ENCODE measurements at places on chromosomes 12 and 14.

DNA sequence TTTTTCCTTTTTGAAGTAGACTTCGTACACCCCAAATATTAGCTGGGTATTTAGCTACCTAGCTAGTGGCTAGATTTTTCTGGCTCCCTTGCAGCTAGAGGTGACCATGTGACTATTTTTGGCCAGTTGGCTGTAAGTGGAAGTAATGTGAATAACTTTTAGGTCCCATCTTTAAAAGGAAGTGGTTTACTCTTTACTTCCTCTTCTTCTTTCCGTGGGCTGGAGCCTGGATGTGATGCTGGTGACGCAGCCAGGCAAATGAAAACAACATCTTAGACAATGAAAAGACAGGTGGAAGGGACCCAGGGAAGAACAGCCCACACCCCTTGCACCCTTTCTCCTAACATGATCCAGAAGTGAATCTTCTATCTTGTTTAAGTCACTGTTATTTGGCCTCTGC lies 245.5 kb downstream of the ATP23 start:
- DNase-seq: no peak

GRCh38 chr14:76923431-76924370 lies 97.5 kb downstream of the LRRC74A start:
- DNase-seq: no peak

GRCh38 chr12:111180426-111181142 lies 188.3 kb downstream of the PHETA1 start:
- no peak for DNase-seq

DNA sequence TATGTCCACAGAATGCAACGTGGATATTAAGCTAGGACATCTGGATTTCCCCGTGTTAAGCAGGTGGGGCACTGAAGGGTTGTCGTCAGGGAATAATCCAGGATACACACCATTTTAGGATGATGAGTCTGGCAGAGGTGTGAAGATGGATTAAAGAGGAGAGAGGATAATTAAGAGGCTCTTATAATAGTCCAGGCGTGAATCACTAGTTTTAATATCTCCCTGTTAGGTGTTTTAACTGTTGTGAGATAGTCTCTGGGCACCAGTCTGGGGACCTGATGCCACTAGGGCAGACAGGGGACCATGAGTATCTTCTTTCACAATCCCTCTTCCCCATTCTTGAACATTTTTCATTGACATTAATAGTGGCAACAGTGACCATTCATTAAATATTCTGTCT lies 216.7 kb downstream of the TBX5 start:
- DNase-seq: no peak

- DNase-seq: no peak
These were observed 4.1 kb upstream of the COL2A1 start for GRCh38 chr12:48008349-48008748.

GRCh38 chr14:65972346-65972870 lies 513.8 kb upstream of the CCDC196 start:
- no peak for DNase-seq

GRCh38 chr12:14283489-14284144 lies 81.9 kb upstream of the ATF7IP start:
- DNase-seq: no peak

DNA sequence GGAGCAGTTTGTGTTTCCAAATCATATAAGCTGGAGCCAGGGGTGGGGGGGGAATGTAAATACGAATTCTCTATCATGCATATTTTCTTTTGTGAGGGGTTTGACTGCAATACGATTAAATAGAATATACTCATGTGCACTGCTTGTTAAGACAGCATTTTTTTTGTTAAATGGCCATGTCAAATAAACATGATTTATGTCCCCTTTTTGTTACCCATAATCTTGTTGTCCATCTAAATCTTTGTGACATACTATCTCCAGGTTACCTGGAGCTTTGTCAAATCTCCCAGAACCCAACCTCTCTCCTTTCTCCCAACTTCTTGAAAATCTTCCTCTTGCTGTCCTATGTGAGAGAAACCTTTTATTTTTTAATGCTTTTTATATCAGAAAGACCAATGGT lies 233.1 kb downstream of the SLC25A21 start:
- DNase-seq: peak; percentile 39

- DNase-seq: no peak
These were observed 111.0 kb downstream of the SCARB1 start for GRCh38 chr12:124752437-124753227.

GRCh38 chr12:114688256-114688845 lies 4.4 kb upstream of the TBX3 start:
- no peak for DNase-seq

GRCh38 chr12:68137335-68137830 lies 22.2 kb downstream of the IFNG start:
- DNase-seq: no peak

- DNase-seq: no peak
These were observed 40.7 kb upstream of the KIF21A start for GRCh38 chr12:39483597-39483996.

DNA sequence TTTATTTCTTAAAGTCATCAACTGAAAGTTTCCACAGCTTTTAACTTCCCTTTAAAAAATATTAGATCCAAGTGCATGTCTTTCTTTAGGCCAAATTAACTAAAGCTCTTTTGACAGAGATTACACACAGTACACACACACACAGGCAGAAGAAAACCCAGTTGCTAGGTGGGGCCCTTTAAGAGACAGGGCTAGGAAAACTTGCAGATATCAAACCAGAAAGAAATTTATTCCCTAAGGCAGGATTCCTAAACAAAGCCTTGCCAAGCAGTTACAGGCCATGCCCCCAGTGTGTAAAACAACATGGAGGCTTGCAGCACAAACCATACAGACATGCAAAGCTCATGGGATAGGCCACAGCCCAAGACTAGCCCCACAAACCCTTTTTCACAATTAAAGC lies 123.4 kb downstream of the FSCB start:
- no peak for DNase-seq

DNA sequence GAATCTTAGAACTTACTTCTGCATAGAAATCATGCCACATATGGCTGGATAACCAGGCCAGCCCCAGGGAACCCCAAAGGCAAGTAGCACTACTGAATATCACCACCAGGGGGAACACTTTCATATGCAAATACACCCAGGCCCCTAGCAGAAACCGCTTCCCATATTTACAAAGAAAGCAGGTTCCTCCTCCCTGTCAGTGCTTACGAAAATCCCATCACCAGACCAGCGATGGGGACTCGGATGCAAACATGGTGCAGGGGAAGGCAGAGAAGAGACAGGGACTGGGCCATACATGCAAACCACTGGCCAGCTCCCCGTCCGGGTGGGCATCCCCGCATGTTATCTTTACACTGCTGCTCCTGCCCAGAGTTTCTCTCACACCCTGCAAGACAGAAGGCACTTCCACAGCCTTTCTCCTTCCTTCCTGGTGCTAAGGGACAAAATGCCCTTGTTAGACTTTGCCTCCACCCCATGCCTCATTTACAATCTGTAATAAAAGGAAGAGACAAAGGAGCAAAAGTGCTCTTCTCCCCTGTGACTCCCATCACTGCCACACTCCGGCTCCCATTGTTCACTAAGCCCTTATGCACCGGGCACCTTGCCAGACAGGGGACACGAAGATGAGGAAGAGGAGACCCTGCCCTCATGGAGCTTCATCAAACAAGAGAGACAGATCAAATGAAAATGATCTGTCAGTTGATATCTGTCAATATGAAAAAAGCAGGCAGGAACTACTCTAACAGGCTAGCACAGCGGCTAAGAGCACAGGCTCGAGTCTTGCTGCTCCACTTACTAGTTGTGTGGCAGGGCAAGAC lies 62.3 kb downstream of the PTPN21 start:
- peak; percentile 49 for DNase-seq

DNA sequence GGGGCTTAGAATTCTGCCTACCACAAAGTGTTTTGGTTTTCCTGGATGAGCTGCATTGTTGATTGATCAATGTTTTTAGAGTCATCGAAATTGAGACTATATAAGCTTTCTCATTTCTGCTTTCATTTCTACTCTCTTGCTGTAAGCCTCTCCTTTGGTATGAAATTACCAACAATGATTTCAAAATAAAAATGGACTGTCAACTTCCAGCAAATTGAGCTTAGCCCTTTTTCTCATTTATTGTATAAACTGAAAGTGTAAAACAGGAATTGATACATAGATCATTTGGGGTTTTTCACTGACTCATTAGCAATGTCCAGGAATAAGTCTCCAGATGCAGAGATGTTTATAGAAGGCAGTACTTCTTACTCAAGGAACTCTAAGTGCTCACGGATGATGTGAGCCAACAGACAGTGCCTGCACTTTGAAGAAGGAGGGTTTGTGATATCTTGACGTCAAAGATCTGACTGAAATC lies 20.0 kb upstream of the PCNX1 start:
- no peak for DNase-seq

DNA sequence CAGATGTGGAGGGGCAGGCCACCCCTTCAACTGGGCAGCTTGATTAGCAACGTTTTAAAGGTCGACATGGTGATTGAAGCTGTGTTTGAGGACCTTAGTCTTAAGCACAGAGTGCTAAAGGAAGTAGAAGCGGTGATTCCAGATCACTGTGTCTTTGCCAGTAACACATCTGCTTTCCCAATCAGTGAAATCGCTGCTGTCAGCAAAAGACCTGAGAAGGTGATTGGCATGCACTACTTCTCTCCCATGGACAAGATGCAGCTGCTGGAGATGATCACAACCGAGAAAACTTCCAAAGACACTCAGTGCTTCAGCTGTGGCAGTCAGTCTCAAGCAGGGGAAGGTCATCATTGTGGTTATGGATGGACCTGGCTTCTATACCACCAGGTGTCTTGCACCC lies 23.9 kb upstream of the AICDA start:
- DNase-seq: no peak

GRCh38 chr12:13211859-13212664 lies 15.5 kb downstream of the EMP1 start:
- peak; percentile 22 for DNase-seq

DNA sequence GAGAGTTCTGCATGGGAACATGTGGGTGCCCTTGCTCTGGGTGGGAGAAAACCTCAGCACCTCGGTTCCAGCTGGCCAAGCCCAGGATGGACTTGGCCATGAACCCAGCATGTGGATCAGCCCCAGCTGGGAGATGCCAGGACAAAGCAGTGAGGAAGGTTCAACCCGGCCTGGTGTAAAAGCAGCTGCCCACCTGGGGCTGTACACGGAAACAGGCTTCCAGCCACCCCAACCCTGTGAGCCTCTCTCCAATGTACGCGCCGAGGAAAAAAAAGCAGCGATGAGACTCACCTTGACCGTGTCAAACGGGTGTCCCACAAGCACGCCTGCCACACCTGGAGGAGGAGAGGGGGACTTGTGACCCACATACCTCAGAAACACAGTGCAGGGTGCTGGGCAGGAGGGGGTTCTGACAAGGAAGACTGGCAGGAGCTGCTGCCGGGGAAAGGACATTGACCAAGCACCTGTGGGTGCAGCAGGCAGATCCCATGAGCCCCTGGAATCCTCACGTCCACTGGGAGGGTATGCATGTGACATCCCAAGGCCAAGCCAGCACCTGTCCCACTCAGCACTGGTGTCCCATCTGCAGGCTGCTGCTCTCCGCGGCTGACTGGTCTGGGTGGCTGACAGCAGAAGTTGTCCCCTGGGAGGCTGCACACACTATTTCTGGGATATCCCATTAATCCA lies 7.5 kb downstream of the SLC25A29 start:
- DNase-seq: no peak

DNA sequence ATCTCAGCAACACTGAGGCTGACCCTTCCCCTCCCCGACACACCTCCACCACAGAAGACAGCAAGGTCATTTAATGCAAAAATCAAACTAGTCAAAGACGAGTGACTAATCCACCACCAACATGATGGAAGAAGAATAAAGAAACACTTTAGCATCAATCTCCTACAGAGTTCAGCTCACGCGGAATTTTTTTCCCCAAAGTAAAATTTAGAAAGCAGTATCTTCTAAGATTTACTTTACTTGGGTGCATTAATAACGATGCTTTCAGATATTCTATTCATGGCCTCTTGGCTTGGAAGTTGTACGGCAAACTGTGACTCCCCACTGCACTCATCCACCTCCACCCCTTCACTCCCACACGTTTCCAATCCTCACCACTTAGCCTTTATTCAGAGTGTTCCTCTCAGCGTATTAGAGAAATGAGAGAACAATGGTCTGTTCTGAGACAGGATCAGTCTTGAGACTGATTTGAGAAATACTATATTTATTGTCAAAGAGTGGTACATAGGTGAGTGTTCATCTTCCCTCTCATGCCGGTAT lies 1.9 kb downstream of the EGLN3 start:
- no peak for DNase-seq

DNA sequence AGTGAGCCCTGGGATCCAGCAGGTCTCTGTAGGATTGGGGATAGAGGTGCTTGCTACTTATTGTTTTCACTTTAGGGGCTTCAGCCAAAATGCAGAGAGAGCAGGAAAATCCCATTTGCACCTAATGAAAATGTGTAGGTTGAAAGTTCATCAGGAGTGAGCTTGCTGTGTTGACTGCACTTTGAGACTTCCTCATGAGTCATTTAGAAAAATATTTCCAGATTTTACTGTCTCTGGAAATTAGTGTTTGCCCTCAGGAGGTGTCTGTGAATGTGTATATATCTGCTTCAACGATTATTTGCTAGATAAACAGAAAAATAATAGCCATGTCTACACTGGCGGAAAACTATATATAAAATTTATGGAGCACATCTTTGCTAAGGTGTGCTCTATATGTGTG lies 159.3 kb downstream of the CAND1 start:
- DNase-seq: no peak

GRCh38 chr12:55932551-55932910 lies 1.6 kb downstream of the DGKA start:
- DNase-seq: no peak

- DNase-seq: no peak
These were observed 17.1 kb downstream of the LMO3 start for GRCh38 chr12:16588812-16589211.

DNA sequence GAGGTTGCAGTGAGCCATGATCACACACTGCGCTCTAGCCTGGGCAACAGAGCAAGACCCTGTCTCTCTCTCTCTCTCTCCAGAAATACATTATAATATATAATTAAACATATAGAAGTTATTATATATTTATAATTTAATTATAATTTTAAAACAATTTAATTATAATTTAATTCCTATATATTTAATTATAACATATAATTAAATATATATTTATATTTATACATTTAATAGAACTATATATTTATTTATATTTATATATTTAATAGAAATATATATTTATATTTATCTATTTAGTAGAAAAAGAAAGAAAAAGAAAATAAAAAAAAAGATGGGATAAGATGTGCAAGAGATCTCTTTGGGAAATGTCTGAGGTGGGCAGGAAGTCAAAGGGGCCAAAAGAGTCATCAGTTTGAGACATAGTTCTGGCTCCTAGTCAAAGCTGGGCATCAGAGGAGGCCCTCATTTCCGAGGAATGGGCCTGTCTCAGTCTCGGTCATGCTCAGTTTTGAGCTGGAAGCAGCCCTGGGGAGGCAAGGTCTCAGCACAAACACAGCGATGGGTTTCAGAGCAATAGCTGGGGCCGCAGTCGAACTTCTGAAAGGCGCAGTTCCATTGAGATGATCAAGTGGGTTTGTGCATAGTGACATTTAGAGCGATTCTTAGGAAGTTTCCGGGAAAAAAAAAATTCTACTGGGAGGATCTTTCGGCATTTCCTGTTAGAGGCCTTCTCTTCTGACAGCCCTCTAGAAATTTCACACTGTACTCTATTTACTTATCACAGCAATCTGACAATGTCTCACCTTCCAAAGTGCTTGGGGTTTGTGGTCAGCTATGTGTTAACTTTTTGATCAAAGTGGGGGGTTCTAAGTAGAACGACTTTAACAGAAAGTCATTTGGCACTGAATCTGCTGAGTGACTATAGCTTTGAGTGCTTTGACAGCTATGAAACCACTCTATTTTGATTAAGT lies 58.7 kb upstream of the GZMB start:
- no peak for DNase-seq
